ENCODE measurements at places on chromosomes 6 and 20.
A peak's percentile ranks its signal among the peaks of the same experiment; 100 is the strongest.

GRCh38 chr20:44901974-44902373, 7.9 kb upstream of the PABPC1L start:
- no peak for DNase-seq

DNA sequence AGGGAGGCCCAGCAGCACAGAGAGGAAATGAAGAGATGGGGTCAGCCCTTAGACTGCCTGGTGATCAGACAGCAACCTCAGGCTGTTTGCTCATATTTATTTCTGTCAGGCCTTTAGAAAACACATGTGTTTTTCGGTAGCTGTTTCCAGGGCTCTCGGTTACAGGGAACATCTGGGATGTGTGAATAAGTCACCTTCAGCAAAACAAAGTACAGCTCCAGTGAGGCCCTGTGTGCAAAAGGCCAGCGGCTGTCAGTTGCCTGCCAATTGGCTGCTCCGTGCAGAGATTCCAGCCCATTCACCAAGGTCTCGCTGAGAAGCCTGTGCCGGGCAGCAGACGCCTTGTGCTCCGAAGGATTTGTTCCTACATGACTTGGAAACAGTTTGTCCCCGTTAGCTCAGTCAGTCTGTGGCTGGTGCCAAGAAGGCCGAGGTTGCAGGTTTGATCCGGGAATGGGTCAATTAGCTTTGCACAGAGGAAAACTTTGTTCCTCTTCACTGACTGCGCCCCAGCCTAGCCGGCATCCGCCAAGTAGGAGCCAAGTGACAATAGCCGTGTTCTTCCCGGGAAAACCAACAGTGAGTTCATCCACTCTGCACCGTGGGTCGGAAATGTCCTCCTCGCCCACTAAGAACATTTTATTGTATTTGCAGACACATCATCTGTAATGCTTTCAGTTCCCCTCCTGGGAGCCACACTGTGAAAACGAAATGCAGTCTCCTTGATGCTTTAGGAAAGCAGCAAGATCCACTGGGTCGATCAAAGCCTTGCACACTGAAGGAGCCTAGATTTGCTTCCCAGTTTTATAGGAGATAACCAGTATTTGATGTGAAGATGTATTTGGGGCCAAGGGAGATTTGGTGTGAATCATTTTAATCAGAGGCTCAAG, 315.4 kb upstream of the CDYL start:
- DNase-seq = no peak

DNA sequence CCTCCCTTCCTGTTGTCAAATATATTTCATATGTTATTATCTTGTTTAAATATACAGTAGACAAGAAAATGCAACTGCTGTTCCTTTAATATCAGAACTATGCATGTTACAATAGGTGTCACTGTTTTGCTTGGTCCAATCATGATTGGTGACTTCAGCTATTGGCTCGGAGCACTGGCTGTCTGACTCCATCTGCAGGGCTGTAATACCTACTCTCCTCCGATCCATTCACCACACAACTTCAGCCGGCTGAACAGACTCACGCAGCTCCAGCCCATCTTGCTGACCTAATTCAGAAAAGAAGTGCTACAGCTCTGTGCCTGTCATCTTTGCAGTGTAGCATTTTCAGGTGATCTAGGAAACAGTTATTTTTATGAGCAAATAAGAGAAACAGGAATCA, at the start of gene BTBD3:
Gene BTBD3, plus strand, starts transcription at position 231 of the 400 bp plus-strand sequence. CDS start 383 bp downstream, outside the sequence.
- no peak for DNase-seq

DNA sequence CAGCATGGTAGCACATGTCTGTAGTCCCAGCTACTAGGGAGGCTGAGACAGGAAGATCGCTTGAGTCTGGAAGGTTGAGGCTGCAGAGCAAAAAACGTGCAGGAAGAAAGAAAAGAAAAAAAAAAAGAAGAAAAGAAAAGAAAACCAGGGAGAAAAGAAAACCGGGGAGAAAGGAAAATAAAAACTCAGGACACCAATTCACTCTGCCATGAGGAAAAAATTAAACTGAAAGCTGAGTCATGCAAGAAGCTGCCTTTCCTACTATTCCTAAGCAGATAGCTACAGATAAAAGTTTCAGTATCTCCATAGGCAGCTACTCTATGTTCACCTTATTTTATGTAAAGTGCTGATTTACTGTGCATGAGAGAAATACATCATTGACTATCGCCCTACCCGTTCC, 10.5 kb downstream of the PTGIS start:
- no peak for DNase-seq

DNA sequence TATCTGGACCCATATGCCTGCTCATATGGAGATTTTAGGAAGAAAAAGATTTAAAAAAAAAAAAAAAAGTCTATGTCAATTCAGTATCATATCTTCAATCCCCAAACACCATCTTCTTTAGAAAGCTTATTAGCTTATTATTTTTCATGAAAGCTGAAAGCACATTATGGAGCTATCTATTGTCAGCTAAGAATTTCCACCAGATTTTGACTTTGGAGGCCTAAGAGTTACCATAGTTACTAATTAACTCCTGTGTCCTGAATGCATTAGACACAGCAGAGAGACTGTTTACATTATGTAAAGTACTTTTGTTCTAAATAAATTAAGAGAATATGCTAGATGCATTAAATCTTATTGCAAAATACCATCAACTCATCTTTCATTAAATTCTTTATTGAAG, 255.5 kb upstream of the NRSN1 start:
- no peak for DNase-seq

- no peak for DNase-seq
Measured at GRCh38 chr6:41798901-41799558, 11.5 kb downstream of the TOMM6 start.

GRCh38 chr20:35920523-35920922, 33.8 kb downstream of the SCAND1 start:
- no peak for DNase-seq

- no peak for DNase-seq
Measured at GRCh38 chr6:118709859-118710350, 58.5 kb upstream of the CEP85L start.

GRCh38 chr6:160015778-160016684, 47.1 kb downstream of the IGF2R start:
- no peak for DNase-seq

DNA sequence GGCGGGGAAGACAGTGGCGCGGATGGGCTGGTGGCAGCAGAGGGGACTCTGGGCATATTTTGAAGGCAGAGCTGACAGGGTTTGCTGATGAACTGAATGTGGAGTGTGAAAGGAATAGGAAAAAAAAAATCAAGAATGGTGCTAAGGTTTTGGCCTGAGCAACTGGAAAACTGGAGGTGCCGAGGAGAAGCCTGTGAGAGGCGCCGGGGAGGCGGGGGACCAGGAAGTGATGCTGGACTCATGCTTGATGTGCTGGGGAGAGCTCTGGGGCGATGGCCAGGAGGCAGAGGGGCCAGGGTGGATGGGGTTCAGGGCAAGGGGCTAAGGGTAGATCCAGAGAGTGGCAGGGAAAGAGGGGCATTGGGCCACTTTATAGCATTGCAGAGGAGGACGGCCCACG, 55.8 kb downstream of the SULF2 start:
- no peak for DNase-seq

DNA sequence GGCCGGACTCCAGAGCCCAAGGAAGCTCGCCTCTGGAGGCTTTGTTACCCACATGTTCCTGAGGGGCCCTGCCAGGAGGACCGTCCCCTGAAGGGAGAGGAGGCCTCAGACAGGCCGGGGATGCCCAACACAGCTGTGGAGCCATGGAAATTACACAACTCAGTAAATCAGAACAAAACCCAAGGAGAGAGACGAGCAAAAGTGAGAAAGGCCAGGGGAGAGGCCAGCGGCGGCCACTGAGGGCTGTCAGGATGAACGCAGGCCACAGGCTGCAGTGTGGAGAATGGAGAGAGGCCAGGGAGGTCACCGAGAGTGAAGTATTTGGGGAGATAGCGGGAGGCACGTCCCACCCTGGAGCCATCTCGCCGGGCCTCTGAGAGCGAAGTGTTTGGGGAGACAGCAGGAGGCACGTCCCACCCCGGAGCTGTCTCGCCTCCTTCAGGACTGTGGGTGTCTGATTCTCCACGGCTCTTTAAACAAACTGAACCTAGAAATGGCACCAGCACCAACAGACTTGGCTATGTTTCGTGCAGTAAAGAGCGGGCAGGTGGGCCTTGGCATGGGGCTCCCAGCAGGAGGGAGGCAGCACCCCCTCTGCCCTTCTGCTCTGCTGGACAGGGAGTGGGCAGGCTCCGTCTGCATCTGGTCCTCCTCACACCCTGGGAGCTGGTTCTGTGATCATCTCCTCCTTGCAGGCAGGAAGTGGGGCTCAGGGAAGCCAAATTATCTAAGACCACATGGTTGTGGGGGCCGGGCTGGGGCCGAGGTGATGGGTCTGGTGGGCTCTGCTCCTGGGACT, 91.0 kb downstream of the YTHDF1 start:
- DNase-seq = no peak

DNA sequence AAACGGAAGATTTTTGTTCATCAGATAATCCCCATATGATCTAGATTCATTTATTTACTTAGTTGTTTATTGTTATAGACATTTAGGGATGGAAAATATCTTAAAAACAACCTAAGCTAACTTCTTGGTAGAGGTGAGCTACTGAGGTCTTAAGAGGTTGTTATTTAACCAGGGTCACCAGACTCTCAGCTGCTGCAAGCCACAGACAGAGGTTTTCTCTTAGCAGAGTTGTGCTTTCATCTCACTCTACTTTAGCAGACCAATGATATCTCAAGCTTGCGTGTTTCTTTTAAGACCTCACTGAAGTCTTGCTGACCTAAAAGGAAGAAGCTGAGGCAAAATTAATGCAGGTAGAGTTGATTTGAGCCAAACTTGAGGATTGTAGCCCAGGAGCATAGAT, 43.6 kb downstream of the NCOA7 start:
- no peak for DNase-seq

GRCh38 chr6:131678442-131678841, 22.8 kb downstream of the OR2A4 start:
- no peak for DNase-seq

DNA sequence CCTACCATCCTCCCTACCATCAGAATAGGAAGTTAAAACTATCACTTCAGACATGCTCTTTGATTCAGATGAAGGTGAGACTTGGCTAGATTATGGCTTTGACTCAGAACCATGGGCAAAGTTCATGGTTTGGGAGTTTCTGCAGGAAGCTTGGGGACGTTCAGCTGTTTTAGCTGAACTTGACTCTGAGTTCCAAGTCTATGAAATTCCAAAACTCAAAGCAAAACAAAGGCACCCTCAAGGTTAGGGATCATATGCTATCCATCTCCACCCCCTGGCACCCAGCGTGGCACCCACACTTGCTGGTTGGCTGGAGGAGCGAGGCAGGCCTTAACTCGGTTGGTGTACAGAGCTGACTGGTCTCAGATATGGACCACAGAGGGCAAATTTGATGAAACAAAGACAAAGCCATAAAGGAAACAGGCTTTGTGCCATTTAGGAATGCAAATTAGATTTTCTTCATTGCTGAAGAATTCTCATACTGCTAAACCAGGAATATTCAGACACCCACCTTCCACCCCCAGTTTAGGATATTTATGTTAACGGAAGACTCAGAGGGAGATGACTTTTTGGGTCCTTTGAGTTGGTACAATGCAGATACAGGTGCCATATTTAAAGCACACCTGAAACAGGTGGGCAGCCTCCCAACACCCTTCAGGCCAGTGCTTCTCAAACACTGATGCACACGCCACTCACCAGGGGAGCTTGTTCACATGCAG, 88.4 kb upstream of the SLC22A16 start:
- DNase-seq = no peak

DNA sequence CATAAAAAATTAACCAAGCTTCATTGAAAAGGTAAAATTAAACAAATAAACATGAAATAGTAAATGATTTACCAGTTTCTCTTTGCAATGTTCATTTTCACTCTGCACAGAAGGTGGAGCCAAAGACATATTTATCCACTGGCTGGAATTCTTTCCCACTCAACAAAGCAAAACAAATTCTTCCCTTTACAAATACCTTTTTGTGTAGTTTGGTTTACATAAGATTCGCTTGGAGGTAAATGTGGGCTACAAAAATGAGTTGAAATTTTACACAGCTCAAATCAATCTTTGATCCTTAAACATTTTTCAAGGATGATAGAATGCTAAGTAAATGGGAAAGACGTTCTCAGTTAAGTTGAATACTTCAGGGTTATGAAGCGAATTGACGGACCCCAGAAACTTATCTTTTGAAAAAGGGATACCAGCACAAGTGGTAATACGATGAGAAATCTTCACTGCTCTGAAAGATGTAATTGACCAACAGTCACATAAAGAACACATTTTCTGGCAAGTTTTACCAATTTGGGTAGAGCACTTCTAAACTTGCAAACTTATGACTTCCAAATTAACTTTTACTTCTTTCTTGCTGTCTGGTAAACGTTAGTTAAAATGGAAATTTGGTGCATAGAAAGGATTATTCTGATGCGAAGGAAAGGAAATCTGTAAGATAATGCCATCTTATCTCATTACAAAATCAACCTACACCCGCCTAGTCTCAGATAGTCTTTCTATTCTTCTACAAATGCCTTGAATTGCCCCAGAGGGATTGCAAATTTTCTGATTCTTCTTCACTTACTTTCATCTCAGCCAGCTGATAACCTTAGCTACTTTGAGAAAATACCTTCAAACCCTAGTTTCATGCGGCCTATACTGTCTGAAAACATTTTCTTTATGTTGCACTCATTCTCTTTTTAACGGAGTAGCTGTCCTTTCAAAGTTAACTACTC, 4.7 kb upstream of the GJA1 start:
- peak; percentile 53 for DNase-seq

- DNase-seq = no peak
Measured at GRCh38 chr6:169858935-169859351, 107.5 kb downstream of the ERMARD start.

DNA sequence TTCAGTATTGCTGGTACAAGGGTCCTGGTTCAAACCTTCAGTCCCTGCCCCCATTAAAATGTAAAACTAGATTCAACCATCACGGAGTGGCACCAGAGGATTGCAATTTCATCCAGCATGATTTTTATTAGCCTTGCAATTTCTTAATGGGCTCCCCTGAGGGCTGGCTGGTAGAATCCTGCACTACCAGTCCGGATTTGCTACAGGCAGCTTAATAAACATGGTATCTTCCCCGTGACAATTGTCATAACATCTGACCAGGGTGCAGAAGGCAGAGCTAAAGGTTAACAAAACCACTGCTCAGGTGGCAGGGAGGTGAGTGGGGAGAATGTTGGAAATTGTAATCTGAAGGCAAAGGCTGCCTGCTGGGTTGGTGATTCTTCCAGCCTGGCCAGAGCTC, 94.5 kb downstream of the PKHD1 start:
- no peak for DNase-seq

GRCh38 chr6:43226192-43226851, 3.0 kb downstream of the DNPH1 start:
- DNase-seq = no peak

- DNase-seq = no peak
Measured at GRCh38 chr6:91895599-91896285, 1308.9 kb upstream of the MAP3K7 start.

GRCh38 chr20:20100881-20101280, 48.5 kb downstream of the CFAP61 start:
- no peak for DNase-seq
